ENCODE measurements at places on chromosomes 5 and 9.

- DNase-seq, result no peak
Measured at GRCh38 chr9:109604781-109605180, 106.7 kb upstream of the PTPN3 start.

DNA sequence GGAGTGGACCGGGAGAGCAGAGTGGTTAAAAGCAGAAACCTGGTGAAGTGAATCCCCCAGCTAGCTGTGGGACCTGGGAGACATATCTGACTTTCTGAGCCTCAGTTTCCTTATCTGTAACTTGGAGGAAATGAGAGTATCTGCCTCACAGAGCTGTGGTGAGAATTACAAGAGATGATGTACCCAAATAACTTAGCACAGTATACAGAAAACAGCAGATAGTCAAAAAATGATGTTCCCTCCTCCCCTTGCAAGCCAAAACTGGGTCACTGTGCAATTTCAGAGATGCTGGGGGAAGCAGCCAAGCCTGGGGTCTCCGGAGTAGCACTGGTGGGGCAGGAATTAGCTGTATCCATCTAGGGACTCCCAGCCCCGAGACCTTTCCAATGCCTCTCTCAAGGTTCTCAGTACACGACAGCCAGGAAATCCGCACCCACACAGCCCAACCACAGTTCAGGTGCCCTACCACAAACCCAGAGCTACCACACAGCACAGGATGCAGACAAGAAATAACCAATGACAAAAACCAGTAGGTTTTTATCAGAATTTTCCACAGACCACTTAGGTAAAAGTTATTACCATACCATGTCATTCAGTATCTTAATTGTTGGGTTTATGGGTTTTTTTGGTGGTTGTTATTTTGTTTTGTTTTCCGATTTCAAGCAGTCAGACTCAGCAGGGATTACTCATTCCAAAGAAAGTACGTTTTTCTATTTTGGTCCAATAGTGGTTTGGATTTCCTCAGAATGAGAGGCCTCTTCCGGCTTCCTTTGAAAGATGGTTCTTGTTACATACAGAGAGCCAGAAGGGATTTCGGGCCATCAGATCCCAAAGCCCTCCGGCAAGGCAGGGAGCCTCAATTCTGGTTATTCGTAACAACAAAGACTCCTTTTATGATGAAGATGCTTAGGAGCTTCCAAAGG lies 4.9 kb upstream of the HRH2 start:
- DNase-seq, result no peak

- peak; percentile 73 for DNase-seq
Measured at GRCh38 chr5:141326088-141326854, 4.0 kb upstream of the PCDHGA1 start.

DNA sequence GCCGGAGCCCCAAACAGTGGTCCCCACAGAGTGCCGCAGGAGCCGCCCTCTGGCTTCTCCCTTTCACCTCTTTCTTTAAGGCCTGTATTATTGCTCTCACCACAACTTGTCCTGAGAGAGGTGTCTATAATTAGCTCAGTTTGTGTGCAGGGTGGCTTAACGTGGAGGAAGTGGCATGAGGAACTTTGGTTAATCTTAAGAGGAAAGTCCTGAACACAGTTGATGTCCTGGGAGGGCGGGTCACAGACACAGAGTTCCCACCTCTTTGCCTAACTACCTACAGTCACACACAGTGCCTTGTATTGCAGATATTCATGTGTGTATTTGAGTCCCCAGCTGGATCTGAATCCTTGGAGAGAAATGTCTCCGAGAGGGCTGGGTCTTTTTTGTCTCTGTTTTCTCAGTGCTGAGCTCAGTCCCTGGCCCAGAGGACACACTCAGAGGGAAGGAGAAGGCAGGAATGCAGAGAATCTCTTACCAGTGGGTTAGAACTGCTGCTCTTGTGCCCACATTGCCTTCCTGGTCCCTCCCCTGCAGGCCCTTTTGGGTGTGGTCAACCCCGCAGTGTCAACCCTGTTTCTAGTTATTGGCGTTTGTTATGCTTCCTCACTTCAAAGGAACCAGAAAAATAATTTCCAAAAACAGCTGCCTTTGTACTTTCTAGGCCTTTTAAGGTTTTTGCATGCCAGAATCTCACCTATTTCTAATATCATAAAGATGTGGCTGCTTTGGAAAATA lies 392.5 kb downstream of the KDM4C start:
- DNase-seq, result no peak

DNA sequence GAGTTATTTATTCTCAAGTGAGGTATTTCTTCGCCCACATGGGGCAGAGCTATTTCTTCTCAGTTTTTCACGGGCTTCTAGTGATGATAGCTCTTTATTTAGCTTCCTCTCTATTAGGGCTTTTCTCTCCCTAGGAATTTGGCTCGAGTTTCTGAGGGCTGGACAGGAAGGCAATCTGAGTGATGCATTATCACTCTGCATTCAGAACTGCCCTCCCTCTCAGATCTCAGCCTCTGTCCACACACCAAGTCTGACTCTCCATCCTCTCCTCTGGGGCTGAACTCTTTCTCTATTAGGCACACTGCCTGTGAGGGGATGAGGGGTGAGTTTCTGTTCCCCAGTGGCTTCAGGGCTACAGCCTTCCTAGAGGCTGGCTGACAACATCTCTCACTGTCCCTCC lies 14.9 kb upstream of the SCAMP1 start:
- DNase-seq, result no peak

DNA sequence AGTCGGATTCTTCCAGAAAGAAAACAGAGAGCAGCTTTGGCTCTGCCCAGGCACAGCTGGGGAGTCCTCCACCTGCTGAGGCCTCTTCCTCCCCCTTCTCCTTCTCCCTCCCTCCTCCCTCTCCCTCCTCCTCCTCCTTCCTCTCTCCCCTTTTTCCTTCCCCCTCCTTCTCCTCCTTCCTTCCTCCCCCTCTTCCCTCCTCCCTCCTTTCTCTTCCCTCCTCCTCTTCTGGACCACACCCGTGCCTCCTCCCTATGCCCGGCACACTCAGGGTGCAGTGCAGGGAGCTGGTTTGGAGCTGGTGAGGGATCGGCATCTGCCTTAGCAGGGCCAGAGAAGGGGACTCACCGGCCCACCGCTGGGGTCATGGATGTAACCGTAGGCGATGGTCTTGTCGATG lies 30.2 kb downstream of the DBH start:
- no peak for DNase-seq

- no peak for DNase-seq
Measured at GRCh38 chr5:140383300-140383699, 18.3 kb upstream of the ANKHD1 start.

DNA sequence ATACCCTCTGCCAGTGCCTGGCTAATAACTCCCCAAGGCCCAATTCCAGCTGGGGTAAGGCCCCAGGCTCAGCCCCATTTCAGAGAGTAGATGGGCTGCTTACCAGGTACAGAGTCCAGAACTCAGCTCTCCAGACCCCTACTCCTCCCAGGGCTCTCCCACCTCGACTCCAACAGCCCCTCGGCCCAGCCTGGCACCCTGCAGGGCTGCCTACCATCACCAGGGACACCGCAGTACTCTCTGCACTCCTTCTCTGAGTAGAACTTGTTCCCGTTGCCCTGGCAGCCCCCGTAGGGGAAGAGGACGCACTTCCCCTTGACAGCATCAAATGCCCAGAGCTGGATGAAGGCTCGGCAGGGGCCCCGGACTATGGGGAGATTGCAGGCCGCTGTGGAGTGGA lies 17.4 kb downstream of the AMBP start:
- DNase-seq, result peak; percentile 57

- no peak for DNase-seq
Measured at GRCh38 chr9:100459963-100460362, 13.0 kb upstream of the TMEFF1 start.

DNA sequence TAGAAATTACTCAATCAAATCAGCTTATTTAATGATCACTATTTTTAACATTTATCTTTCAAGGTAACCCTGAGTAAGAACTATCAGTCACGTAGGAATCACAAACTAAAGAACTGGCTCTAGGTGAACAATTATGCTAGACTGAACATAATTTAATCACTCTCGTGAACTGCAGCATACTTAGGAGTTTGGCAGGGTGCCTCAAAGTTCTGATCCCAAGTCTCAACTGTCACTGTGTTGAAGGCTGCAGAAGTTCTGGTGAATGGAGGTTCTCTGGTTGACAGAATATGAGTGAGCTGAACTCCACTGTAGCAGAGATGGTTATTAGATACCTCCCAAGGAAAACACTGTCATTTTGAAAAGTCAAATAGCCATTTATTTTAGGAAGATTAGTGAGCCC lies 89.1 kb downstream of the KLHL3 start:
- no peak for DNase-seq

DNA sequence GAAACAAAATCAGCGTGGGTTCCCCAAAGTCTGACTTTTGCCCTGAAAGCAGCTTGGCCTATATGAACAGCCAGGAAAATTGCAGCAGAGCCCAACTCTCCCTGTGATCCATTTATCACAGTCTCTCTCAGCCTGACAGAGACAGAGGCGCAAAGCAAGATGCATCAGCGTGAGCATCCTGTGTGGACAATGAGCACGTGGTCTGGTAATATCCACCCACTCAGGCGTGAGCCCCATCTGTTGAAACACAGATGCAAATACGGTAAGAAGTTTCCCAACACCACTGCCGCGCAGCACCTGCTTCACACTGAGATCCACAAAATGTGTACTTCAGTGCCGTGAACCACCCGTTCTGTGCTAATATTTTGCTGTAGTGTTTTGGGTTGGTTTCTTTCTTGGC lies 114.6 kb downstream of the MRPL36 start:
- DNase-seq, result no peak

DNA sequence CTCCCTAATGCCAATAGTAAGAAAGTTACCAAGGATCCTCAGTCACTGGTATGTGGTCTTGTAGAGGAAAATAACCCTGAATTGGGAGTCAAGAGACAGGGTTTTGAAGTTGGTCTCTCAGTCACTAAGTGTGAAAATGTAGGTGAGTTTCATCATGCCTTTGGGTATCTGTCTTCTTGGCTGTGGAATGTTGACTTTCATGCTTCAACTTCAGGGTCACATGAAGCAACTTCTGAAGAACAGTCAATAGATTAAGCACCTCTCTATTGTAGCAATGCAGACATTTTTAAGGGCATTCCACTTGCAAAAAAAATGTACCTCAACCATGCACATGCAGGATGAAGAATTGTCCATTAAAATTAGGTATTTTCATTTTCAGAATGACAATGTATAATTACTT lies 194.6 kb downstream of the CSNK1G3 start:
- no peak for DNase-seq

DNA sequence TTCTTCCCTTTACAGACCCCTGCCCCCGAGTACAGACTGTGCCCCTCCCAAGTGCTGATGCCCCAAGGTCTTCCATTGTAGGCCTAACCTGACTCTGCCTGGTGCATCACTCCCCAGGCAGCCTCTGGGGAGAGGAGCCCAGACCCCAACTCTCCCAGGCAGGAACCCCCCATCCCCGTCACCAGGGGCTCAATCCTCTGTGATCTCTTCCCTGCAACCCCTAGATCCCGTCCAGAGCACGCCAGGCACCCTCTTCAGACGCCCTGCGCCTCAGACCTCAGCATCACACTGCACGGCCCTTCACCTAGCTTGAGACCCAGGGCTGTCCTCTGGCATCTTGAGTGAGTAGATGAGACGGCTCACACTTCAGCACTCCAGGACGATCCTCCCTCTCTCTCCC lies 6.4 kb upstream of the EGR1 start:
- DNase-seq, result peak; percentile 48

GRCh38 chr5:127744241-127744640 lies 41.0 kb downstream of the CCDC192 start:
- DNase-seq, result no peak

GRCh38 chr5:125412561-125413495 lies 666.4 kb upstream of the ZNF608 start:
- DNase-seq, result peak; percentile 84

DNA sequence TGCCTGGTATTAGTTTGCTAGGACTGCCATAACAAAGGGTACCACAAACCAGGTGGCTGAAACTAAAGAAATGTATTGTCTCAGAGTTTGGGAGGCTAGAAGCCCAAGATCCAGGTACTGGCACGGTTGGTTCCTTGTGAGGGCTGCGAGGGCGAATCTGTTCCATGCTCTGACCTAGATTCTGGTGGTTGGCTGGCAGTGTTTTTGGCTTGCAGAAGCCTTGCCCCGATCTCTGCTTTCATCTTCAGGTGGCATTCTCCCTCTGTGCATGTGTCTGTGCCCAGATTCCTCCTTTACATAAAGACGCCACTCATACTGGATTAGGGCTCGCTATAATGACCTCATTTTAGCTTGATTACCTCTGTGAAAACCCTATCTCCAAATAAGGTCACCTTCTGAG lies 36.7 kb downstream of the RAI14 start:
- DNase-seq, result no peak

GRCh38 chr9:97504381-97505216 lies 3.1 kb downstream of the TMOD1 start:
- DNase-seq, result no peak

DNA sequence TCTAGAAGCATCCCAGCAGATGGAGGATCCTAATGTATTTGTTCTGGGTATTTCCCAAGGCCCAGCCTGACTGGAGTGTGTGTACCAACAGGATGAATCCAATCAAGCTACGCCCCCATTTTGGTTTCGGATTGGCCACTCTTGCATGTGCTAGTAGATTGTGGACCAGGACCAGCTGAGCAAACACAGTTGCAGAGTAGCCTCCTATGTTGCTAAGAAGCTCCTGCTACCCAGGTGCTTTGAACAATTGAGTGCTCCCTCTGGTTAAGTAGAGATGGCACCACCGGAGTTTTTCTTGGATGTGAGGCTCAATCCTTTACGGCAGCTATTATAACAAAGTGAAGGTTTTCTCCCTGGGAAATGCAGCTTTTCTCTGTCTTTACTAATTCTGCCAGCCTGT lies 204.5 kb downstream of the NTRK2 start:
- DNase-seq, result no peak

GRCh38 chr5:89181546-89181945 lies 298.6 kb upstream of the MEF2C start:
- DNase-seq, result no peak

DNA sequence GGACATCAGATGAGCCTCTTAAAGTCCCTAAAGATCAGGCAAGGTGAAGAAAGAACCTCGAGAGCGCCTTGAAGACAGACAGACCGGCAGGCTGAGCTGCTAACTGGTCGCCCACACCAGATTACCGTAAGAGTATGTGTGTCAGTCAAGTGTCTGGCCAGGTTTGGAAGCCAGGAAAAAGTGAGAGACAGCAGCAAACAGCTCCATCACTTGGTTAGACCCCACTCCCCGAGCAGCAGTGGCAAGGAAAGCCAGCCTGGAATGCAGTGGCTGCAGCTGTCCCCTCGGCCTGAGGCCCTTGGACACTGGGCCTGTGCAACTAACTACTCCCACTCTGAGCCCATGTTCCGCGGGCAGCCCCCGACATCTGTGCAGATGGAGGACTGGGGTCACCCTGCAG lies 214.1 kb downstream of the DIRAS2 start:
- DNase-seq, result no peak

GRCh38 chr5:756865-757345 lies 27.6 kb downstream of the ZDHHC11B start:
- peak; percentile 65 for DNase-seq

- no peak for DNase-seq
Measured at GRCh38 chr9:89079391-89079790, 88.1 kb downstream of the S1PR3 start.

GRCh38 chr5:140363631-140364471 lies 3.9 kb downstream of the SLC4A9 start:
- DNase-seq, result no peak

GRCh38 chr9:121486043-121486442 lies 13.6 kb downstream of the GGTA1 start:
- DNase-seq, result no peak
